ENCODE measurements at places on chromosomes 11 and 22.

DNA sequence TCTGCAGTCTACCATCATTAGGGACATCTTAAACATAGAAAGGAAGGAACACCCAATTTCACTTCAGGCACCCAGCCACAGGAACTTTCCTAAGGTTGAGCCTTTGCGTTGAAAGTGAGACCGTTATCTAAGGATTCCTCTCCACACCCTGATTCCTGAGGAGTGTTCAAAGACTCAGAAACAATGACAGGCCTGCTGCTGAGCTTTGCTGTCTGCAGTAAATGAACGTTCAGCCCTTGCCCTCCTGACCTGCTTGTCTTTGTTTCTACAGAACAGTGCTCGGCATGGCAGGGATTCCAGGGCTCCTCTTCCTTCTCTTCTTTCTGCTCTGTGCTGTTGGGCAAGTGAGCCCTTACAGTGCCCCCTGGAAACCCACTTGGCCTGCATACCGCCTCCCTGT is 7.0 kb downstream of the PRSS23 start:
- no peak for DNase-seq

GRCh38 chr11:25927411-25927953 is 404.4 kb upstream of the ANO3 start:
- DNase-seq: no peak

DNA sequence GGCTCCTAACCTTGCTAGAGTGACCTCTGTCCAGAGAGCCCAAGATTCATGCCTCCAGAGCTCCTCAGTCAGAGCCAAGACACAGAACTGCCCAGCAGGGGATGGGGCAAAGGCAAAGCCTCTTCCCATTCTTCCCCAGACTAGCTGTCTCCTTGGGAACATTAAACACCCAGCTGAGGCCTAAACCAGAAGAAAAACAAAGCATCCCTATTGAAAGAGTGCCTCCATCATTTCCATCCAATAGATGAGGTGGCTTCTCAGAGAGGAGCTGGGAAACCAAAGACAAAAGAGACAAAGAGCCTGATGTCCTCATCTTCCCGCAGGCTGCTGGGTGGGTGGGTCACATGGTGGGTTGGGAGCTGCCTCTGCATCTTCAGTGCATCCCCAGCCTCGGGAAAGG is 37.4 kb downstream of the COMMD9 start:
- DNase-seq: no peak

GRCh38 chr22:16914006-16914405 is 88.8 kb upstream of the XKR3 start:
- DNase-seq: no peak

DNA sequence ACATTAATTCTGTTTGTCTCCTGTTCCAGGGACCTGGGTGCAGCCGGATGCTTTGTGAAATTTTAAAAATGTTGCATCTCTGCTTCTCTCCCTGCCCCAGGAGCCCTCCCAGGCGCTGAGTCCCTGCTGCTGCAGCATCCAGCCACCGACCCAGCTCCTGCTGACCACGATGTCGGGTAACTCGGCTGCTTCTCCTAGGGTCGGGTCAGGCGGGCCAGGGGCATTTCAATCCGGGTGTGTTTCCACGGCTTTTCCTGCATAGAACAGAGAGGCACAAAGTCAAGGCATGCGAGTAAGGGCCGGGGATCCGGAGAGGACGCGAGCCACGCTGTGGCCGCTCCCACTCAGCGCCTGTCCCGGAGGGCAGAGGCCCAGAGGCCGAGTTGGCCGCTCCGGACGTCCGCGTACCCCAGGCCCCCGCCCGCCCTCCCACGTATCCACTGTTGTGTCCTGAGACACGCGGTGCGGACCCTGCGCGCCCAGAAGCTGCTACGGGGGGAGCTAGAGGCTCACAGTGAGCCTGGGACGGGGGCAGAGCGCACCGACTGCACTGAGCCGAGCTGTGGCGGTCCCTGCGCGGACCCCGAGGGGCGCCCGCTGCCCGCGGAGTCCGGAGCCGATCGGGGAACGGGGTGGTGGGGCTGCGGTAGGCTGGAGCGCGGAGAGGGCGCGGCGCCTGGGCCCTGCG is at the start of gene POU2AF3:
Gene POU2AF3 (plus strand): TSS at position 134 of the 688 bp plus-strand sequence. CDS start 36 bp downstream, at position 170.
- no peak for DNase-seq
